ENCODE measurements at places on chromosomes 5 and 9. TPM values are rescaled to one million over a fixed set of nuclear protein-coding genes. Genes with fewer than 3 reads are reported as not detected.

DNA sequence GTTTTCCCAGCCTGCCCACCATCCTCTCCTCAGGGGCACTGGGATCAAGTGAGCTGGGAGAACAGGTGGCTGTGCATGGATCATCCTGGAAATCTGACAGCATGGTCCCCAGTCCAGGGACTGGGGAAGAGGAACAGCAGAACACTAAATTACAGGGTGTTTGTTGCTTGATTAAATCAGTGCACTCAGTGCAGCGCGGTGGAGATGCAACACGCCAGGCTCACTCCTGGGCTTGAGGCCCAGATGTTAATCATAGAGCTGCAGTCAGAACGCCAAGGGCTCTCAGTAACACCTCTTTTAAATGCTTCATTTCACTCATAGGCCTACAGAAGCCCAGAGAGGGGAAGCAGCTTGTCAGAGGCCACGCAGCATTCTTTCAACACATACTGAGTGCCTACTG lies 14.2 kb upstream of the LARP1 start:
- DNase-seq = no peak

- no peak for DNase-seq
These were observed 219.2 kb upstream of the RAI14 start for GRCh38 chr5:34436761-34437501.

DNA sequence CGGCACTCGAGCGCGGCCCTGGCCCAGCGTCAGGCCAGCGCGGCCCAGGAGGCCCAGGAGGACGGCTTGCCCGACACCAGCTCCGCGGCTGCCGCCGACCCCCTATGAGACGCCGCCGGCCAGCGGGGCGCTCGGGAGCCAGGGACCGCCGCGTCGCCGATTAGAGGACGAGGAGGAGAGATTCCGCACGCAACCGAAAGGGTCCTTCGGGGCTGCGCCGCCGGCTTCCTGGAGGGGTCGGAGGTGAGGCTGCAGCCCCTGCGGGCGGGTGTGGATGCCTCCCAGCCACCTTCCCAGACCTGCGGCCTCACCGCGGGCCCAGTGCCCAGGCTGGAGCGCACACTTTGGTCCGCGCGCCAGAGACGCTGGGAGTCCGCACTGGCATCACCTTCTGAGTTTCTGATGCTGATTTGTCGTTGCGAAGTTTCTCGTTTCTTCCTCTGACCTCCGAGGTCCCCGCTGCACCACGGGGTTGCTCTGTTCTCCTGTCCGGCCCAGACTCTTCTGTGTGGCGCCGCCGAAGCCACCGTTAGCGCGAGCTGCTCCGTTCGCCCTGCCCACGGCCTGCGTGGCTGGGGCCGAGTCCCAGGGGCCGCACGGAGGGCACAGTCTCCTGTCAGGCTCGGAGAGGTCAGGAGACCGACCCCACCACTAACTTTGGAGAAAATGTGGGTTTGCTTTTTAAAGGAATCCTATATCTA lies 42.6 kb upstream of the CACNA1B start:
- DNase-seq = no peak

PDE8B gene
- not detected for total RNA-seq

PTGES gene
- 0.96 TPM for total RNA-seq

TAF11L9 gene
- not detected for total RNA-seq

FAM221B gene
- total RNA-seq = not detected
